ENCODE measurements at places on chromosomes 1 and 21. TPM values are rescaled to one million over a fixed set of nuclear protein-coding genes. Genes with fewer than 3 reads are reported as not detected.

DMRTA2 gene
- not detected for total RNA-seq

SYNC gene
- total RNA-seq, result 0.11 TPM

ECM1 gene
- total RNA-seq, result 0.76 TPM

GRCh38 chr1:243890576-243890975 lies 40.5 kb upstream of the AKT3 start:
- DNase-seq, result no peak

GRCh38 chr1:213530611-213531320 lies 457.0 kb upstream of the PROX1 start:
- DNase-seq, result no peak

DNA sequence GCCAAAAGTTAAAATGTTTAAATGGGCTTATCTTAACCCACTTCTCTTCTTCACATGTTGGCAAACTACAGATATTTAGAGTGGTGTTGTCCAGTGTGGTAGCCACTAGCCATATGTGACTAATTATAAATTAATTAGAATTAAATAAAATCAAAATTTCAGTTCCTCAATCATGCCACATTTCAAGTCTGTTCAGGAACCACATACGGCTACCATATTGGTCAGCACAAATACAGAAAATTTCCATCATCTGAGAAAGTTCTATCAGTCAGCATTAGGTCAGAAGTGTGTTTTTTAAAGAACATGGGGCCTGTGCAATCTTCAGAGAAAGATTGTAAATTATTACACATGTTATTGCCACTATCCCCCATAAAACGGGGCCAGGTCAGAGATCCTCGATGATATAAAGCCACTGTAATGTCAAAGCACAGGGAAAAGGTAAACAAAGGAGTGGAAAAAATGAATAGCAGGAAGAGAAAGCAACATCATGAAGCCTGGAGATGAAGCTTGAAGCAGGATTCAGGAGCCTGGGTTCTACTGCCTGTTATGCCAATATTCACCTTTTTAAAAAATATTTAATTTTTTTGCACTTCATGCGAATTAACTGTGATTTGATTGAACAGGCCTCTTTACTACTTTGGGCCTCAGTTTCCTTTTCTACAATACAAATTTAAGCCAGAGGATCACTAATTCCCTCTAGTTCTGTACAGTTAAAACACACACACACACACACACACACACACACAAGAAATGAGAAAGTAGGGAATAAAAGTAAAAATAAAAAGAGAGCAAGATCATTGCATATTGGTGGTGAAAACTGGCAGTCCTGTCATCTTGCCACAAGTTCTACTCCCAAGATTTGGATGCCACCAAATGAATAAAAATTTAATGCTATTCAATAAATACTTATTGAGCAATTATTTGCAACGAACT lies 2.3 kb downstream of the RSBN1 start:
- DNase-seq, result no peak

DNA sequence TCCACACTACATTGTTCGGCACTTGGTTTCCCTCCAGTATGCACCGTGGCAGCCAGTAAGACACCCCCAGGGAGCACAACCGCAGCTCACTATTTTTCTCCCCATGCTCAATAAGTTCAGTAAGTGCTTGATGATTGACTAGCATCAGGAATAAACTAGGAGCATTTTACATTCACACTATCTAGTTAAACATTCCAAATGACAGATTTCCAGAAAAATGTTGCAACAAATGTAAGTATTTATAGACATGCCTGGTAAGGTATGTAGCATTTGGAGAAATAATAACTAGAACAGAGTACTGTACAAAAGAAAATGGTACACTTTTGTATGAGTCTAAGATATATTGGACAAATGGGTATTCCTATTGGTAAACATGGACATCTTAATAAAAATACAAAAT lies 92.9 kb downstream of the SLC45A1 start:
- DNase-seq, result no peak

- DNase-seq, result peak; percentile 72
These were observed 64.3 kb upstream of the TRABD2B start for GRCh38 chr1:48061162-48062136.

DNA sequence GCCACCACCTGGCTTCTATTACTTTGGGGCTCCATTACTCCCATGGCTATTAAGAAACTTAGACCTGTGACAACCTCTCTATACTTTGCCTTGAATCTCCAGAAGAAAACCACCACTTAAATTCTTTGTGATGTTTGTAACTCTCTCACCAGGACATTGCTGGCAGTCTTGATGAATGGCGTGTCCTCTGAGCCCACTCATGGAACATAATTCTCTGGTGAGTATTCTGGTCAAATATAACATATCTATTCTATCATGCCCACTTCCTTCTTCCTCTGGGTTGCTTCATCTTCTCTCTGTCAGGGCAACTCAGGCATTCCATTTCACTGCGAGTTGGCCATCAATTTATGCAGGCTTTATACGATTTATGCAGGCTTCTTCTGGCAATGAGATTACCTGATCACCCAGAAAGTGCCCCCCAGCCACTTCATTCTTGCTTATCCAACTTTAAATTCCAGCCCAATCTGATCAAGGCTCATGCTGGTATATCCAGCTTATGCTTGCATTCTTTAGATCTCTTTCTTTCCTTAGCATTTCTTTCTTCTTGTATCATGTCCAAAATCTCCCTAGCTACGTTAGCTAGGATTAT lies 112.0 kb upstream of the CHRM3 start:
- DNase-seq, result no peak
